Hepatocyte (in vitro differentiated cells): ENCODE measurements at places on chromosomes 2 and 18. TPM values are rescaled to one million over a fixed set of nuclear protein-coding genes. Genes with fewer than 3 reads are reported as not detected.

GRCh38 chr2:145038041-145038525 lies 518.2 kb upstream of the ZEB2 start:
- no peak overlapping the region for H3K4me3 ChIP-seq
- no peaks in the 10 kb centered on the region for H3K36me3 ChIP-seq
- DNase-seq: no peak
- no peaks in the 10 kb centered on the region for H3K27me3 ChIP-seq

- no peak overlapping the region for H3K4me3 ChIP-seq
- peak overlapping the region; percentile 36 for H3K27ac ChIP-seq
- DNase-seq: peak; percentile 82
- peaks cover 8% of the 10 kb centered on the region for H3K4me1 ChIP-seq
These were observed 9.0 kb upstream of the DSEL start for GRCh38 chr18:67525328-67526099.

- H3K4me1 ChIP-seq: peaks cover 21% of the 10 kb centered on the region
- H3K36me3 ChIP-seq: no peaks in the 10 kb centered on the region
- no peak overlapping the region for H3K27ac ChIP-seq
- no peak for DNase-seq
- H3K27me3 ChIP-seq: no peaks in the 10 kb centered on the region
- no peak overlapping the region for H3K4me3 ChIP-seq
These were observed 21.8 kb upstream of the TANK start for GRCh38 chr2:161138429-161138828.

The CYRIA gene
- 1.4 and 3.6 TPM in 2 replicates for polyA plus RNA-seq
